ENCODE measurements at places on chromosomes 3 and 15.

DNA sequence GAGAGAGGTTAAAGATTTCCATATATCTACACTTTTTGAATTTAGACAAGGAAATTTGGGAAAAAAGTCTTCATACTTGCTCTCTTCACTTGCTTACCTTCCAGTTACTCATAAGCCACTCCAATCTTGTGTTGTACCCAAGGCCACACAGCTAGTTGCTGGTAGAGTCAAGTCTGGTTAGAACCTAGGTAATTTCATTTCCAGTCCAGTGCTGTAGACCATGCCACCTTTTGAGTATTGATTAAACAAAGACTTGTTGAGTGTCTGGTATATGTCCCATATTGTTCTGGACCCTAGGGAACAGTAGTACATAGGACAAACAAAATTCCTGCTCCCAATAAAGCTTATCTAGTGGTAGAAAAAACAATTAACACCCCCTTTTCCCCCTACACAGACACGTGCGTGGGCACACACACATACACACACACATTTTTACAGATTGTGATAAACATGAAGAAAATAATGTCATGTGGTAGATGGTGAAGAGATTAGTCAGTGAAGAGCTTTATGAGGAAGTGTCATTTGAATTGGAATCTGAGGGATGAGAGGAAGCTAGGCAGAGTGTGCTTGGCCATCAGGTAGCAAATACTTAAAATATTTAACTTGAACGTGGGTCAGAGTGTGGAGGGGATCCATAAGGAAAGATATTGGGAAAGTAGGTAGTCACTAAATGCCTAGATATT, 2.1 kb downstream of the CMC1 start:
- no peak for DNase-seq

DNA sequence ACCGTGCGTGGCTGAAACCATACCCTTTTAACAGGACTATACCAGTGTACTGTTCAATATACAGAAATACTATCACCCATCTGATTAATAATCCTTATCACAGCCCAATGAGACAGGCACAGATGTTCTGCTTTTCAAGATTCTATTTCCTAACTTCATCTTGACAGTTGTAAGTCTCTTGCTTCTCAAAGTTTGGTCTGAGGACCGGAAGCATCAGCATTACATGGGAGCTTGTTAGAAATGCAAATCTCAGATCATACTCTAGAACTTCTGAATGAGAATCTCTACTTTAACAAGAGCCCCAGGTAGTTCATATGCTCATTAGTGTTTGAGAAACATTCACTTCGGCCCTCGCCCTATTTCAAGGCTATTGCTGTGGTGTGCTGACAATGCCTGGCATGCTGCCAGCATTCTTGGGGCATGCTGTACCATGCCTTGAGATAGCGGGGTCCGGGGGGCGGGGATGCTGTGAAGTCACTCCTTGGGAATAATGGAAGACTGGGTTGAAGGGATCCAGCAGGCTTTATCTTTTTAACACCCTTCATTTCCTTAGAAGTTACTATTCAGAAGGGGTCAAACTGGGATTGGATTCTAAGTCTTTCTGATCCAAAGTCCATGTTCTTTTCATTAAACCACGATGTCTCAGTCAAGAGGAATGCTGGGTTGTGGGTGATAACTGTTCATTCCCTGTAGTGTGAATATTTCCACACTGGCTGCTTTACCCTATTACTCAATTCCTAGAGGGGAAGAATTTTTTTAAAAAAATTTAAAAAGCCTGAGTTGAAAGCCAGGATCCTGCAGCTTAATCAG, 194.7 kb downstream of the LPP start:
- peak; percentile 38 for DNase-seq

- no peak for DNase-seq
Measured at GRCh38 chr3:151766454-151766853, 32.7 kb downstream of the AADACL2 start.

GRCh38 chr15:56732135-56732885, 999 bp downstream of the ZNF280D start:
- DNase-seq = no peak

- no peak for DNase-seq
Measured at GRCh38 chr15:42371096-42371495, 11.8 kb downstream of the CAPN3 start.

DNA sequence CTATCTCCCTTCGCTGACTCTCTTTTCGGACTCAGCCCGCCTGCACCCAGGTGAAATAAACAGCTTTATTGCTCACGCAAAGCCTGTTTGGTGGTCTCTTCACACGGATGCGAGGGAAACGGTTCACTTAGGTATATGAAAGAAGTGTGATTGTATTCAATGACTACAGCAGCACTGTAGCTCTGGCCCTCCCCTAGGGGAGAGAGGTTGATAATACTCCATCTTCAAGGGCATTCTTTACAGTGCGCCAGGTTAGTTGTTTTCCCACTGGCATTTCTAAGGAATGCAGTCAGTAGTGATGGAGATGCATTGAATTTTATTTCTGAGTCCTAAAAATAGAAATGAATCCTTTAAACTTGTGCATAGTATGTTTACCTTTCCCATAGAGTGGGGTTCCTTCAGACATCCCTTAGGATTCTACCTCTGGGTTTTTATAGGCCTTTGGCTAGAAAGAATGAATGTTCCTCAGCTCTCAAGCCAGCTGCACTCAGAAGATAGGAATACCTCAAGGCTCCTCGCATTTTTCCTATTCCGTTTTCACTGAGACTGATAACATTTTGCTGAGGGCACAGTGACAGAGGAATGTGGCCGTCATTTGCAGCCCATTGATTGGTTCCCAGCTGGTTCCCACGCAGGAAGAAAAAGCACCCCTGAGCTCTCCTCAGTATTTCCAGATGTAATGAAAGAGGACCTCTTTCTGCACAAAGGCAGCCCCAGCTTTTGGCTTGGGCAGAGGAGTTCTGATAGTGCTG, 131.8 kb upstream of the C2CD4B start:
- no peak for DNase-seq

DNA sequence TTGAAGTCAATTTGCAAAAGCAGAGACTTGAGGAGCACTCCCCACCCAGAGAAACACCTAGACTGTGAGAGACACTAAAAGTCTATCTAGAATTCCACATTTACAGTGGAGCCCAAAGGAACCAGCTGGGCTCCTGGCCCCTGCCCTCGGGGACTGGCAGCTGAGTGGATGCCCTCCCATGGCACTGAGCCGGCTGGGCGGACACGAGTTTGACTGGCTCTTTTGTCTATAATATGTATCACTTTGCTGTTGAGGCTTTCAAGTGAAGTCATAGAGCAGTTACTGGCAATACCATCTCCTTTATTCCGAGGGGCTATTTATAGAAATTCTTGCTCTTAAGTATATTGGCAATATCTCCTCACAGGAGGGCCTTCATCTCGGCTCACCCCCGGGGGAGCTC, 65.8 kb upstream of the TNFAIP8L3 start:
- DNase-seq = no peak

DNA sequence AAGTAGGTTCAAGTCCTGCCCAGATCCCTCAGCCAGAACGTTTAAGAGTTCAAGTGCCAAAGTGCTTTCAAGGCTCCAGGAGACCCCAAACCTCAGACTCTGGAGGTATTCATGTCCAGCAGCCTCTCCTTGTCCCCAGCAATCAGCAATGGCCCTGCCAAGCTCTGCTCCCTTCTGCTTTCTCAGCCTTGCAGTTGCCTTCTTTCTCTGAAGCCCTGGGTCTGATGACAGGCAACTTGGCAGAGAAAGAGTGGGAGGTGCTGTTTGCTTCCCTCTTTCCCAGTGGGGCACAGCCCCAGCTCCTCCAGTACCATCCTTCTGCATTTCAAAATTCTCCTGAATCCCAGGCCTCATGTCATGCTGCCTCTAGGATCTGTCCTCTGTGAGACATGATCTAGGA, 40.2 kb downstream of the ATP2B2 start:
- DNase-seq = no peak

DNA sequence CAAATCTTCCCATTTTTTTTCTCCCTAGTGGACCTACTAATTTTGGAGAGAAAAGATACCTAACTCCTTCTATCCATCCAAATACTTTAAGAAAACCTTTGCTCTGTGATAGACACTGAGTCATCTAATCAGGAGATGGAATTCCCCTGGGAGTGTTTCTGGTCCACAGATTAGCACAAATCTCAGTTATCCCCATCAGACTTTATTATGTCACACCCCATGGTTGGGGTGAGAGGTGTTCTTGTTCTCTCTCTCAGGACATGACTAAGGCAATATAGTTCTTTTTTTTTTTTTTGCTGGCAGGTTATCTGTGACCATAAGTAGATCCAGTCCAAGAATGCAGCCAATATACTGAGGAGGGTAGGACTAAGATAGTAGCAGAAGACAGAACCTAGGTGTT, 15.8 kb downstream of the SLC9A9 start:
- DNase-seq = no peak

DNA sequence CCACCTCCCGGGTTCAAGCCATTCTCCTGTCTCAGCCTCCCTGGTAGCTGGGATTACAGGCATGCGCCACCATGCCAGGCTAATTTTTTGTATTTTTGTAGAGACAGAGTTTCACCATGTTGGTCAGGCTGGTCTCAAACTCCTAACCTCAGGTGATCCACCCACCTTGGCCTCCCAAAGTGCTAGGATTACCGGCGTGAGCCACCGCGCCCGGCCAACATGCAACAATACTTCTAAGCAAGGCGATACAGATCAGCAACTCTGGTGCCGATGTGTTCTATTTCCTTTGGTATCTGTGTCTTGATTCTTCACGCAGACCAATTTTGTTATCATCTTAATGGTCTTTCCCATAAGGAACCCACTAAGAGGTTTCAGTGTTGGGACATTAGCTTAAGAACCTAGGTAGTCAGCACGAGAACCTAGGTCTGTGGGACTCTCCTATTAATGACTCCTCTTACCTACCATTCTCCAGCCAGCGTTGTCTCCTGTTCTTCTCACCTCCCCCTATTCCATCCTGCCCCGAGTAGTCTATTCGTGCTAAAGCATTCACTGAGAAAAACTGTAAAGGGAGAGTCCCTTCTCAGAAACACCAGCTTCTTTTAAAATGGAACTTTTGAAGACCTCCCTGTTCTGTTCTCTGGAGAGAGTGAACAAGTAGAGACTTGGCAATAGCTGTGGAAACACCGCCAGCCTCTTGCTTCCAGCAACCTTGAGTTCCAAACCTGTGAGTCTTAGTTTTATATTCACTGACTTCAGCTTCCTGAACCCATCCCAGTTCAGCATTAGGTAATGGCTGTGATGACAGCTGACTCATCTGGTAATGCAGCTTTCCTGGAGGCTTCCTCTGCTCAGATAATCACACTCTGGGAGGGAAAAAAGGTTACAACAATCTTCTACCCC, 61.2 kb downstream of the TSC22D2 start:
- DNase-seq = no peak

DNA sequence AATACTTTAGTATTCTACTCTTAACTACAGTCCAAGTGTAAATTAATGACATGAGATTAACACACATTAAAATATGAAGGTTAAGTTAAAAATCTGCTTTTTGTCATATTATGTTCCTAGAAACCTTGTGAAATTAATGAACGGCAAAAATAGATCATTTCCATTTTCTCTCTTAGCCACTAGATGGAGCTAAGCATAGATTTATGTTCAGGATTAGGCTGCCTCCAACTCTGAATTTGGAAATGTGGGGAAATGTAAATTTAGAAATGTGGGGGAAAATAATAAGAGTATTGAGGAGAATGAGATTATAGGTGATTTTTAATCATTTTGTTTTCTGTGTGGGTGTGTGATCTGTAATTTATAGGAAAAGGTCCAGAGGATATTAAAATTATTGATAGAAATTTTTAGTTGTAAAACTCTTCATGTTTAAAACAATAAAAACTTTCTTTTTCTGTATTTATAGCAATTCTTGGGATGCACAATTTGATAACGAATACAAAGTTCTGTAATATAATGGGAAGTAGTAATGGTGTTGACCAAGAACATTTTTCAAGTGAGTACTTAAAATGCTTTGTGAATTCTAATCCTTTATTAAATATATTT, 59.2 kb downstream of the TMOD3 start:
- DNase-seq = no peak

DNA sequence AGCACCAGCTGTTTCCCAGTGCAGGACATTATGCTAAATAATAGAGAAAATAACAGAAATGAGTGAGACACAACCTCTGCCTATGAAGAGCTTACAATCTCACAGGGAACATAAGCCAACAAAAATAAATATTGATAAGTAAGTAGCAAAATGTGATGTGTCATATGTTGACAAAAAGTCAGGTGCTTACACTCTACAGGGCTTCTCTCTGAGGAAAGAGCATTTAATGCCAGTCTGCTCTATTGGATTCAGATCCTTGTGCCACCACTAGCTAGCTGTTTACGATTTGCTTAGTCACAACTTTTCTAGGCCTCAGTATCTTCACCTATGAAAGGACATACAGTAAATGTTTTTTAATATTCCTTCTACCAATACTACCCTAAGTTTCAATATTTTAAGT, 500.9 kb upstream of the NAALADL2 start:
- no peak for DNase-seq

- peak; percentile 93 for DNase-seq
Measured at GRCh38 chr15:69758291-69758771, 305.7 kb downstream of the RPLP1 start.

DNA sequence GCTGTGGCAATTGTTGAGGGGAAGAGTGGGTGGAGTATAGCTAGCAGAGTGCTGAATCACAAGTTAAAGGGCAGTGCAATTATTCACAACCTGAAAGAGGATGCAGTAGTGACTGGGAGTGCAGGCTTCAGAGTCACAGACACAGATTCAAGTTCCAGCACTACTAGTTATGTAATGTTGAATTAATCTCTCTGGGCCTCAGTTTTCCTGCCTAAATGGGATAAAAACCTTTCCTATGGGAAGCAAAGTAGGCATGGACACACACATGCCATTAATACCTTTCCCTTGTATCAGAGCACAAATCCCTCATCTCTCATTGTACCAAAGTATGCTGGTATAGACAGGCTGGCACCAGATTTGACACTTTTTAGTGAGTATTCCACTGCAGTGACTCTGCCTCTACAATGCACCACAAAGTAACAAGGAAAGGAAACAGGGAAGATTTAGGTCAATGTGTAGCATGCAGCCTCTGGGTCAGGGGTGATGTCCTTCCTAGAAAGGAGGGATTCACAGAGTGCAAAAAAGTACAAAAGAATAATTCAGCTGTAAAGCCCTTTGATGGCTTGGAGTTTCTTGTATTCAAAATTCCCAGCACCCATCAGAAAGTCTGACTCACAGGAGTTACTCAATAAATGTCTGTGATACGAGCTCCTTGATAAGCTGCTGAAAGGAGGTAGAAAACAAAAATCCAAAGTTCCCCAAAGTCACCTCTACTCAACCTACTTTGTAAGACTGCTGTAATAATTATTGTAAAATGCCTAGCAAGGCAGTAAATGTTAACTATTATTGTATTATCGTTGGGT, 507.5 kb upstream of the TGFBR2 start:
- no peak for DNase-seq

DNA sequence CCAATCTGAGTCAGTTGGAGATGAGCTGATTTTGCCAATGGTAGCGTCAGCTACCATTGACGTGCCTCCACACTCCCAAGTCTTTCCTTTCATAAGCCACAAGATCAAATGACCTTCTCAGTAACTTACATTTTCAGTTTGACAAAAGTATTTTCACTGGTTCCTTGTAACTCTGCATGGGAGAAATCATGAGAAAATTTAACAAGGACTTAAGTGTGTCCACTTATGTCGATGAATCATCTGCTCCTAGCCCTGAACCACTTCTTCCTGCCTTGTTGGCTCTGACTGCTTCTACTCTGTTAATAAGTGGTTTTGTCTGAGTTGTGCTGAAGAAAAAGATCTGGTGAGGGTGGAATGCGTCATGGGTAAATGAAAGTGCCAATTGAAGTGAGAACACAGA, 101.2 kb downstream of the NFKBIZ start:
- no peak for DNase-seq

Data from left lung (tissue), 14 donors.